ENCODE measurements at places on chromosomes 11 and 22.

DNA sequence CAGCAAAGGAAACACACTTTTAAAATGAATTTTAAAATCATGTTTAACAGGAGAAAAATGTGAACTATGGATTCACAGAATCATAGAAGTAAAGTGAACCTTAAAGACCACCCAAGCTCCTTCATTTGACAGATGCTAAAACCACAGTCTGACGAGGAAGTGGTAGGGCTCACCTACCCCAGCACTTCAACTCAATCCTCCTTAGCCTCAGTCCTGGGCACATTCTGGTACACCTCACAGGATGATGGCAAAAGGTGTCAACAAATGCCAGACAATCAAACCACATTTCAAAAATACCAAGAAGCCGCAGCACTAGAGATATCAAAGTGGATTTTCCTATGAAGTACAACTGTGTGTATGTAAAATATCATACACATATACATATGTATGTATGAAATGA is 43.1 kb downstream of the PITPNB start:
- DNase-seq, result no peak

- no peak for DNase-seq
Observed at GRCh38 chr11:62104816-62105653, 18.8 kb upstream of the INCENP start.

- DNase-seq, result no peak
Observed at GRCh38 chr11:122098261-122098980, 17.6 kb downstream of the BLID start.

GRCh38 chr11:86218125-86219084 is 26.1 kb upstream of the EED start:
- peak; percentile 39 for DNase-seq

GRCh38 chr11:72451831-72452376 is 17.6 kb upstream of the CLPB start:
- no peak for DNase-seq

DNA sequence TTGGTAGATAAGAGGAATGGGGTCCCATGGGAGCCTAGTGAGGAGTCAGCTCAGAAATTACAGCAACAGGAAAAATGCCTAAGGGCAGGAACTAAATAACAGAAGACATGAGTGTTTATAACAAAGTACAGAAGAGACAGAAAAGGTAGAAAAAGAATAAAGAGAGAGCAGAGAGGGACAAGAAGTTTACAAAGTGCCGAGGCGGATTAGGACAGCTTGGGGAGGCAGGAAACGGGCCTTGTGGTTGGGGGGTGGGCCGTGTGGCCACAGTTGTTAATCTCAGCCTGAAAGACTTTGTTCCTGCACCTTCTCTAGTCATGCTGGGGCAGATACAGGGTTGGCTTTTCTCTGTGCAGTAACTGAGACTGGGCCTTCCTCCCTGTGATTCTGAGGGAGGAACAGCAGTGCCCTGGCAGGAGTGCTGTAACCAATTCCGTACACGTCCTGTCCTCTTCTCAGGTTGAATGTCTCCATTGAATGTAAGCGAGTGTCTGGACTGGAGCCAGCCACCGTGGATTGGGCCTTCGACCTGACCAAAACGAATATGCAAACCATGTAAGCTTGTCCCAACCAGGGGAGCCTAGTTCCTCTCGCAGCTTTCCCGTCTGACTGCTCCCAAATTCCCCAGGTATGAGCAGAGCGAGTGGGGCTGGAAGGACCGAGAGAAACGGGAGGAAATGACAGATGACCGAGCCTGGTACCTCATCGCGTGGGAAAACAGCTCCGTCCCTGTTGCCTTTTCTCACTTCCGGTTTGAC is 13.2 kb downstream of the NAA40 start:
- no peak for DNase-seq

DNA sequence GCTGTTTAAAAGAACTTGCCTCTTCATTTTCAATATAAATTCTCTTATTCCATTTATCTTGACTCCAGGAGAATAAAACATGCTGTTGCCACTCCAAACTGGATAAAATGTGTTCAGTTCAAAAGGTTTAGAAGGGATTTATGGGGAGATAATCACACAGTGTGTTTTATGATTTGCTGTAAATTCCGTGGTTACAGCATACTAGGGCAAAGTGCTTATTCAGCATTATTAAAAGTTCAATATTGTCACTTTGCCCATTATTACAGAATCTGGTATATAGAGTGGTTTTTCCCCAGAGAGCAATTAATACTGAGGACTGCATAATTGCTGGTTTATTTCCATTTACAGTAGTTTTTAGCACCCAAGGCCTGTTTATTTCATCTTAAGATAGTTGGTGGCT is 780.9 kb upstream of the RAG2 start:
- DNase-seq, result no peak

- no peak for DNase-seq
Observed at GRCh38 chr11:8488395-8488794, 105.6 kb downstream of the STK33 start.

GRCh38 chr11:17406082-17406817 is 17.8 kb upstream of the KCNJ11 start:
- no peak for DNase-seq

DNA sequence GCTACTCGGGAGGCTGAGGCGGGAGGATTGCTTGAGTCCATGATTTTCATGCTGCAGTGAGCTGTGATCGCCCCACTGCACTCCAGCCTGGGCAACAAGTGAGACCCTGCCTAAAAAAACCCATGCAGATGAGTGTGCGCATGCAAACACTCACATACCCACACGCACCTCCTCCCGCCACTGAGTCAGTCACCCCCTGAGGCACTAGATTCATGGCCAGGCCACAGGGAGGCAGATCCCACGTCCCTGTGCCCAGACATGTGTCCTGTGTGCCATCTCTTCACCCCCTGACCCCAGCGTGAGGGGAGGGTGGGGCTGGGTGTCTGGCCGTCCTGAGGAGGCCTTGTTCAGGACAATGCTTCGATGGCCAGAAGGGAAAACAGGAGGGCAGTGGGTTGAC is 15.5 kb downstream of the RELT start:
- DNase-seq, result no peak

DNA sequence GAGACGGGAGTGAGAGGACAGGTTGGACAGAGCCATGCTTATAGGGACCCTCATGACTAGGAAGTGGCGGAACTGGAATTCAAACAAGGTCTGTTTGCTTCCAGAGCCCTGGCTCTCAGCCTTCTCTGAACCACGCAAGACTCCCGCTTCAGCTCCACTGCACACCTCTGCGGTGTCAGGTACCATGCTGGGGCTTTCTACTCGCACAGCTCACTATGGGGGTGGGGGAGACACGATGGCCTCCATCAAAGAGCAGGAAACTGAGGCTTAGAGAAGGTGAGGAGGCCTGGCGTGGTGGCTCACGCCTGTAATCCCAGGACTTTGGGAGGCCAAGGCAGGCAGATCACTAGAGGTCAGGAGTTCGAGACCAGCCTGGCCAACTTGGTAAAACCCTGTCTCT is 14.2 kb downstream of the SUN2 start:
- no peak for DNase-seq

All from stimulated activated CD4-positive, alpha-beta T cell treated with anti-CD3 and anti-CD28 coated beads, Interleukin-1b, Interleukin-23, amount 100 ng/mL, for 4 hours (primary cell).